NCI-H510A treated with DMSO at 0.1 percent for 48 hours (cell line): ENCODE measurements at places on chromosomes 11 and 22.

- DNase-seq = no peak
Measured at GRCh38 chr11:129968591-129969419, 33.8 kb downstream of the PRDM10 start.

- DNase-seq = no peak
Measured at GRCh38 chr11:119910051-119910450, 181.1 kb upstream of the NECTIN1 start.

GRCh38 chr11:35723913-35724312 is 61.3 kb downstream of the TRIM44 start:
- DNase-seq = no peak

GRCh38 chr11:128193615-128194014 is 393.7 kb downstream of the ETS1 start:
- DNase-seq = no peak

GRCh38 chr11:132126973-132127899 is 756.8 kb downstream of the NTM start:
- no peak for DNase-seq

GRCh38 chr22:25351631-25352293 is 132.3 kb downstream of the CRYBB2 start:
- no peak for DNase-seq

DNA sequence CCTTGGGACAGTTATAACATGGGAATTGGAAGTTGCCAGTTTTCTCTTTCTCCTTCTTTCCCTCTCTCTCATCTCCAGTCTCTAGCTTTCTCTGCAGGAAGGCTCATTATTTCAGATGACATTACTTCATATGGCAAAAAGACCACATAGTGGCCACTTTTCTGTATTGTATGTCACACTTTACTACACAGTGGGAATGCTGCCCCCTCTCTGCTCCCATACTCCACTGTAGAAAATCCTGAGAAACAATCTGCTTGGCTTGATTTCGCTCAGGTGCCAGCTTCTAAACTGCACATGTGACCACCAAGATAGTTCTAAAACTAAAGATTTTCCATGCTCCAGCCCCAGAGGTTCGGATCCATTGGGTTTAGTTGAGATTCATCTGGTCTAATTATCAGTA is 860.7 kb upstream of the CCDC90B start:
- DNase-seq = no peak

DNA sequence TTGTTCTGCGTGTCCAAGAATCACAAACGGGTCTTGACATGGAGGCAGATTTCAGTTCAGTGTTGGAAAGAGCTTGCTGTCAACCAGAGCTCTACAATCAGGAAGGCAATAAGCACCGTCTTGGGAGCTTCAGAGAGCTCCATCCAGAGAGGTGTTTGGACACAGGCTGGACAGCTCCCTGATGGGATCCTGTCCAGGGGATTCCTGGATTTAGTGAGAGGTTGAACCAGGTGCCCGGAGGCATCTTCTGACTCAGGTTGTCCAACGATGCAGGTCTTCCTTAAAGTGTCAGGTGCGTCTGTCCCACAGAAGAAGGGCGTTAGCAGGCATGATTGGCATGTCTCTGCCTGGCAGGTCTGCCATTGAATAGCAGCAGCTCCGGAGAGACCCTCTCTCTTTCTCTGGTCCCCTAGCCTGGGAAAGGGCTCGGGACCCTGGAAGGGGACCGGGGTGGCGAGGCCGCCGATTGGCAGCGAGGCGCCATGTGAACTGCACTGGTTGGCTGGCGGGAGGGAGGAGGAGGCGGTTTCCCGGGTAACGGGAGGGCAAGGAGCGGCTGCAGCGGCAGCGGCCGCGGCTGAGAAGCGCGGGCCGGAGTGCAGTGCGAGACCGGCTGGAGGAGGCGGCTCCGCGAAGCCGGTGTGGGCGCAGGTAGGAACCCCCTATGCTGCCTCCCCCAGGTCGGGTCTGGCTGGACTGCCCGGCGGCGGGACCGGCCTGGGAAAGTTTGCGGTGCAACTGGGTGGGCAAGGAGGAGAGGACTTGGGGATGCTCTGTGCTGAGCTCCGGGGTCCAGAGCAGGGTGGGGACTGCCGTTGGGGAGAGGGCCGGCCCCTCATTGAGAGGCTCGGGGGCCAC is 104.1 kb upstream of the E2F8 start:
- peak; percentile 30 for DNase-seq

DNA sequence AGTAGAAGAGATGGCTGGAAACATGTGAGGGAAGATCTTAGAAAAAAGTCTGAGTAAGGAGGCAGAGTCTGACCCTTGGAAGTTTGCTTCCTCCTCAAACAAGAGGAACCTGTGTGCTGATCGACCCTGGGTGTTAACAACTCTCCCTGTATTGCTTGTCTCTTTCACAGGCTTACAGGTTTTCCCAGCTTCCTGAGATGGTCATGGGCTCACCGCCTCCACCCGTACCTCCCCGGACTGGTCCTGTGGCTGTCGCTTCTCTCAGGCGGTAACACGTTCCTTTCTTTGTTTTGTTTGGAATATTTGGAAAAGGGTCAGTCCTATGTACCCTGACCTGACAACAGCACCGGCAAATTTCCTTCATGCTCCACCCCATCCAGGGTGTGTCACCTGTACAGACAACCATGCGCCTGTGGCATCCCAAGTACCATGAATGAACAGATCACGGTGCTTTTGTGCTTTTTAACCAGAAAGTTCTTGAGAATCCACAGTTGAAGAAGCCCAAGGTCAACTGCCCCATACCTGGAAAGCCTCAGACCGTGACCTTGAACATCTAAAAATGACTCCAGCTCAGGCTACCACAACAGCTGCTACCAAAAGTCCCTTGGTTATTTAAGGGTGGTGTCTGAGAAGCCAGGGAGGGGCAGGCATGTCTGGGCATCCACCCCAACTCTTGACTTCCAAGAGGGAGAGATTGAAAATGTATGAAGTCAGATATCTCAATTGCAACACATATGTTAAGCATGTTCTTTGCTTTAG is 44.6 kb downstream of the C11orf91 start:
- no peak for DNase-seq

- DNase-seq = no peak
Measured at GRCh38 chr11:17550450-17551346, 3.6 kb downstream of the OTOG start.

- DNase-seq = no peak
Measured at GRCh38 chr11:96607864-96608558, 218.2 kb downstream of the JRKL start.

- DNase-seq = no peak
Measured at GRCh38 chr11:45773786-45774655, 30.9 kb upstream of the SLC35C1 start.

DNA sequence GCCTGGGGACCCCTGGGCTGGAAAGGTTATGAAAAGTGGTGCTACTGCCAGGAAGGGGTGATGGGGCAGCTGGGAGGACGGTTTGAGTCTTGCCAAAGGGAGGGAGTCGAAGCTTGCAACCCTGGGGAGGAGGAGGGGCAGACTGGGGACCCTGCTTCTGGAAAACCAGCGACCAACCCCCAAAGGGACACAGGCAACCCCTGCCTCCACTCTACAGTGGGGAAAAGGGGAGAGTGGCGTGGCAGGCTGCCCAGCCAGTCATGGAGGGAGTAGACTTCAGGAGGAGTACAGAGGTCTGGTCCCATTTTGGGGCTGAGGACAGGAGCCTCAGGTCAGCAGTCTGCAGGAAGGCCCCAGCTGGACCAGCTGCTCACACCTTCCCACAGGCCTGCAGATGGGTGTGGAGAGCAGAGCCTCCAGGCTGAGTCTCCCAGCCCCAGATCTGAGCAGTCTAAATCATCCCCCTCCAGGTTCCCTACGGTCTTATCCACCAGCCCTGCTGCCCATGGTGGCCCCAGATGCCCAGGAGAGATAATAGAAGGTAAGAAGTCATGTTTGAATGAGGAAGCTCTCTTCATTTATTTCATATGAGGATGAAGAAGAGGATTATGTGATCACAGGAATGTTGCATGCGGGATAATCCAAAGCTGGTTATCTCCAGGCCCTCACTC is 3.3 kb downstream of the DDT start:
- no peak for DNase-seq

DNA sequence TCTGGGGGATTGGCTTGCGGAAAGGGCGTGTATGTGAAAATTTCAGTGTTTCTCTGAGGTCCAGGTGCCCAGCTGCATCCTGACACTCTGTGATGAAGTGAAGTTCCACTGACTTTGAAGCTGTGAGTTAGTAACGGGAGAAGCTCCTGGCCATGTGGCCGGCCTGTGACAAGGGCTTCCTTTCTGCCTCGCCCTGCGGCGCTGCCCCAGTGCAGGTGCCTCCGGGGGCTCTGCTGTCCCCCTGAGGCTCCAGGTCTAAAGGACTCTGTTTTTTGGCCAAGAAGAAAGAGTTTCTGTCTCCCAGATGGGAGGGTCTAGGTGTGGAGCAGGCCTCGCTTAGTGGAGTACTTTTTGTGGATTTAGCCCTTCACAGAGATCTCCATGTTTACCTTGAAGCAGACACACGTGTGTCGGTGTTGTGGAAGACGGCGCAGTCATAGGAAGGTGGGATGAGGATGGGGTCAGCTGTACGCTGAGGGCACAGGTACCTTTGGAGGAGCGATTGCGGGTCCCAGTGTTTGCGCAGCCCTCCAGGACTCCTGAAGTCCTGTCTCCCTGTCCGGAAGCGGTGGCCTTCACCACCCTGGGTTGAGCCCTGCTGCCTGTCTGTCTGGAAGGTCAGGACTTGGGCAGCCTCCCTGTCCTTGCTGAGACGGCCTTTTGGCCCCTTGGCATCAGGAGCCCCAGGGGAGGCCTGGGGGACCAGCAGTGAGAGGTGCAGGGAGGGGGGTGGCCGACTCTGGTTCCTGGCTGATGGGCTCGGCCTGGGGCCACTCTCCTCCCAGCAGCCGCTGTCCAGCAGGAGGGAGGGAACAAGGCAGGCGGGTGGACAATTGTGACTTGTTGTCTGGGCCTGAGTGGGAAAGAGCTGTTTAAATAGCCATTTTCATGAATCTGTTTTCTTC is 1249.3 kb downstream of the BRD1 start:
- no peak for DNase-seq

GRCh38 chr11:92784331-92784730 is 185.1 kb upstream of the MTNR1B start:
- no peak for DNase-seq

GRCh38 chr11:8002676-8003075 is 15.5 kb downstream of the EIF3F start:
- DNase-seq = no peak

- DNase-seq = no peak
Measured at GRCh38 chr11:71485063-71485399, 32.0 kb downstream of the NADSYN1 start.

DNA sequence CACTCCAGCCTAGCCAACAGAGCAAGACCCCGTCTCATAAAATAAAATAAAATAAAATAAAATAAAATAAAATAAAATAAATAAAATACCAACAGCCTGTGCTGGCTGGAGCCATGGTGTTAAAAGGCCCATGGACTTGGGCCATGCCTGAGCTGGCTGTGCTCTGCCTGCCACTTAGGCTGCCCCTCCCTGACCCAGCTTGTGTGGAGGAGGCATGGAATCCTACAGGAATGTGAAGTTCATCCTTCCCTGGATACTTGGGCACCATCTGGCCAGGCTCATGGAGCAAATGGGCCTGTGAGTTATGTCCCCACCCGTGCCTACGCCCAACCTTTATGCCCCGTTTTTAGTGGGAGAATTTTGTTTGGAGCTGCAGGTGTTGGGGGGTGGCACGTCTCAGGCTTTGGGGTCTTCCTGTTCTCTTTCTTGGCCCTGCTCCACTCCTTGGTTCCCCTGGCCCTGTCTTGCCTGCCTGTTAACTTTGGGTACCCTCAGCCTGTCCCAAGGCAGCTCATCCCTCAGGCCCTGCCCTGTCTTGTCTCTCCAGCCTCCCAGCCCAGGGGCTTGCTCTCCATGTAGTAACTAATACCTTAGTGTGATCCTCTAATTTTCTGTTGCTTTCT is 51.3 kb downstream of the BCR start:
- DNase-seq = no peak

- DNase-seq = no peak
Measured at GRCh38 chr22:44937216-44937615, 72.6 kb downstream of the PHF21B start.

GRCh38 chr11:82194521-82194920 is 539.1 kb downstream of the FAM181B start:
- no peak for DNase-seq

GRCh38 chr11:46050662-46051061 is 70.6 kb downstream of the PHF21A start:
- no peak for DNase-seq

DNA sequence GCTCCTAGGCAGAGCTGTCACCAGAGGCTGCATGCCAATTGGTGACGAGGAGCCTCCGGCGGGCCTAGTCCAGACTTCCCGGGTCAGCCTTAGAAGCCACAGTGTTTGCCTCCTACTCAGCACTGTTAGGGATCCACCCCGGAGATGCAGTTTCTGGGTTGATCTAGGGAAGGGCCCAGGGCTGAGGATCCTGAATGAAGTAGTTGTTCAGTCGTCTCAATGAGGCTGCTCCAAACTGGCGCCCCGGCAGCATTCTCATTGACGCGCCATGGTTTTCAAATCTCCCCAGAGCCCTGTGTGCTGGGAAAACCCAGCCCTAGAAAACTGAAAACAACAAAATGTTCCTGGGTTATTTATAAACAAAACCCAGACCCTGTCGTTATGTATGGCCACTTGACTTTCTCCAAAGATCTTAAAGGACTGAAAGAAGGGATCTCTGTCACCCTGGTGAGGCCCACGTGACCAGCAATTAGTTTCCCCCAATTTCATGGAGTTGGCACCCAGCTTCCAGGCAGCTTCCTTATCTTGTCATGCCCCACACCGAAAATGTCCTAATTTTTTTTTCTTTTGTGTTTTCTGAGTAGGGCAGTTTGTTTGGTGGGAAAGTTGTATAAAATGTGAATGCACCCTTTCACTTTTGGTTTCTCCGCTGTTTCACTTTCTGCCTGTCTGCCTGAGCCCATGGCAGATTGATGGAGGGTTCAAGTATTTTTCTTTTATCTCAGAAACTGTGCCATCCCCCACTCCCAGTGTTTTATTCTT is 2.0 kb upstream of the EHD1 start:
- DNase-seq = no peak

DNA sequence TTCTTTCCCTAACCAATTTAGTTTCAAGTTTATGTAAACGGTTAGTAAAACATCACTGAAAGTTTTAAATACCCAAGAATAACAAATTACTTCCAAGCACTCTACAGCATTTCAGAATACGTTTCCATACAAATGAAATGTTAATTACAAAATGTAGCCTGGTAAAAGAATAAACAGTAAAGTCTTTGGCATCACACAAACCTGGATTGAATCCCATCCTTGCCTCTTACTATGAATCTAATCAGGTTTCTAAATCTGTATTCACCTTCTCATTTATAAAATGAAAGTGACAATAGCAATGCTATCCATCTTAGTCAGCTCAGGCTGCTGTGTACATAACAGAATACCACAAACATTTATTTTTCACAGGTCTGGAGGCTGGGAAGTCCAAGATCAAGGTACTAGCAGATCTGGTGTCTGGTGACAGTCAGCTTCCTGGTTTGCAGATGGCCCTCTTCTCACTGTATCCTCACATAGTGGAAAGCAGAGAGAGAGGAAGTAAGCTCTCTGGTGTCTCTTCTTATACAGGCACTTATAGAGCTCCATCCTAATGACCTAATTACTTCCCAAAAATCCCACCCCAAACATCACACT is 19.2 kb downstream of the FAM168A start:
- peak; percentile 61 for DNase-seq

- peak; percentile 60 for DNase-seq
Measured at GRCh38 chr11:110286298-110287040, 9.9 kb downstream of the RDX start.

- no peak for DNase-seq
Measured at GRCh38 chr11:57974132-57974531, 49.5 kb upstream of the OR9Q1 start.

- DNase-seq = no peak
Measured at GRCh38 chr11:129061492-129062230, 119.0 kb upstream of the TP53AIP1 start.

GRCh38 chr11:124879493-124880289 is 14.5 kb downstream of the ROBO3 start:
- DNase-seq = no peak
